D721Med (cell line): ENCODE measurements at places on chromosomes 1 and 21.
A peak's percentile ranks its signal among the peaks of the same experiment; 100 is the strongest.

- no peak for DNase-seq
These were observed 245.1 kb downstream of the PTBP2 start for GRCh38 chr1:96966536-96967138.

DNA sequence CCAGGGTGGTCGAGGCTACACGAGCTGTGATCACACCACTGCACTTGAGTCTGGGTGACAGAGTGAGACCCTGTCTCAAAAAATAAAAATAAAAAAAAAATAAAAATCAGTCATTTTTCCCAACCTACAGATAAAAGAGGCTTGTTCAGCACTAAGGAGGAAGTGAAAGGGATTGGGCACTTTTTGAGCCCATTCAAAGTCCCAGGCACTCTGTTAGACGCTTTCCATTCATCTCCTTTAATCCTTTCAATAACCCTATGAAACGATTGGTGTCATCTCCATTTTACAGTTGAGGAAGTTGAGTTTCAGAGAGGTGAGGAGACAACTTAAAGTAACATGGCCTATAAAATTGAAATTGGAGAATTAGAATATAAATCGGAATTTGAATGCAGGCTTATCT, 10.4 kb upstream of the AGO4 start:
- no peak for DNase-seq

GRCh38 chr1:27664291-27664690, 7.7 kb downstream of the IFI6 start:
- DNase-seq: no peak

- no peak for DNase-seq
These were observed 245.0 kb upstream of the OLFM3 start for GRCh38 chr1:102241431-102242338.

- DNase-seq: no peak
These were observed 55.2 kb downstream of the PRDM15 start for GRCh38 chr21:41823906-41824305.

GRCh38 chr1:61183471-61184039, 101.2 kb downstream of the NFIA start:
- no peak for DNase-seq

DNA sequence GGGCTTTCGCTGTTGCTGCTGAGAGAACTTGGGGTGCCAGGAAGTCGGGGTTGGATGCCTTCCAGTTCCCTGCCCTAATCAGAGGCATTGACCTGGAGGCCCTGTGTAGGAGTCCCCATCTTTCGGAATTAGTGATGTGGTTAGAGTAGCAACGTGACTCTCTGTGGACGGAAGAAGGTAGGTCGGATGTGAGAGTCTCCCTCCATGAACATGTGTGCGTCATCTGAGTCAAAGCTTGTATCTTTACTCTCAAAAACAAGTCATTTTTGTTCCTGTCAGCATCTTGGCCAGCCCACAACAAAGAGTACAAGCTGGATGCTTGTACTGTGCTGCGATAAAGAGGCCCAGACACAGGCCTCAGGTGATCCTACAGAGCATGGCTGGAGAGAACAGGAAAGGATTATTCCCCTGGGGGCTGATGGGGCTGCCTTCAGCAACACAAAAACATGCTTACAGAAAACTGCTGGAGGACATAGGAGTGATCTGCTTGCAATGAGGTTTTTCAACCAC, 31.0 kb upstream of the IL10 start:
- DNase-seq: no peak

DNA sequence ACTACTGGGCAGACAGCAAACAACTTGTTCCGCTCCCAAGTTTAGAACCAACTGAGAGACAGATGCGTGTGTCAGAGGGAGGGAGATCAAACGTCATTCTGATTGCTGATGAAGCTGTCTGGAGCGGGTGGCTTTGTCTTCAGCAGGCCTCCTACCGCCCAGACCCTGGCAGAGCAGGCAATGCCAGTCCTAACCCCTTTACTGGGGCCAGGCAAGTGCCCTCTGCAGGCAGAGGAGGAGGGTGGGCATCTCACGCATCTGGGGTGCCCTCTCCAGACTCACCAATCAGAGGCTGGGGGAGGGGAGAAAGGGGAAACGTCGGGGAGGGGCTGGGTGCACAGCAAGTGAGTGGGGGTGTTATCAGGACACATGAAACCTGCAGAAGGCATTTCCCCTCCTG, 126.6 kb downstream of the ACTL8 start:
- no peak for DNase-seq

- DNase-seq: no peak
These were observed 3.3 kb upstream of the EPHA2 start for GRCh38 chr1:16158993-16159831.

DNA sequence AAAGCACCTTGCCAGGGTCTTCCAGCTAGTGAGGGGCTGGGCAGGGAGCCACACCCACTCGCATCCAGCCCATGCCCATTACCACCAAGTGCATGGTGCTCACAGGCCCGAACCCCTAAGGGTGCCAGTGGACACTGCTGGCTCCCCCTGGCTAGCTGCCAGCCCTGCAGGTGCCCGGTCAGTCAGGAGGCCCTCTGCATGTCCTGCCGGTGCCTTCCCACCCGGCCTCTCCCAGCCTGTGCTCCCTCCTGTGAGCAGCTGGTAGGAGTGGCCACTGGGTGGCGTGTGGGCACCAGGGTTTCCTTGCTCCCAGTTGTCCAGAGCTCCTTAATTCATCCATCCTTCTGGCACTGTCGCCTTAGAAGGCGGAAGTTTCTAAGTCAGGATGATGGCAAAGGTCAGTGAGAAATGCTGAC, 33.4 kb downstream of the QSOX1 start:
- peak; percentile 94 for DNase-seq

DNA sequence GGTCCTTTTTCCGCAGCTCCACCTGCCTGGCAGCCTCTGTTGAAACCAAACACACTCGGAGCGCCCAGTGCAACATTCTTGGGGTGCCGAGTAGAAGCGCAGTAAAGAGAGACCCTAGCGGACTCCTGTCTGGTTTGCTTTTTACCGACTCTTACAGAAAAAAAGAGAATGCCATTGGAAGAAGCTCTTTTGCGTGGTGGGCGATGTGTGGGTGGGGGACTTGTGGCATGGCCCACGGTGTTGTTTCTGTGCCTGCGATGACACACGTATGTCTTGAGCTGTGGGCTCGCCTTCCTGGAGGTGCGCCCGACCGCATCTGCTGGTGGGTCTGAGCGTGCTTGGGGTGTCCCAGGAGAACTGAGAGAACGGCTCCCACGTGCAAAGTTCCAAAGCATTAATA, 7.3 kb upstream of the BARHL2 start:
- no peak for DNase-seq

GRCh38 chr1:82923931-82924330, 1075.0 kb downstream of the TTLL7 start:
- DNase-seq: no peak

GRCh38 chr1:243982447-243983018, 68.5 kb upstream of the ZBTB18 start:
- no peak for DNase-seq

- DNase-seq: no peak
These were observed 25.3 kb downstream of the ACTA1 start for GRCh38 chr1:229408458-229409037.

GRCh38 chr1:61184040-61184713, 101.8 kb downstream of the NFIA start:
- no peak for DNase-seq

- no peak for DNase-seq
These were observed 8.4 kb downstream of the SGIP1 start for GRCh38 chr1:66542314-66542713.

DNA sequence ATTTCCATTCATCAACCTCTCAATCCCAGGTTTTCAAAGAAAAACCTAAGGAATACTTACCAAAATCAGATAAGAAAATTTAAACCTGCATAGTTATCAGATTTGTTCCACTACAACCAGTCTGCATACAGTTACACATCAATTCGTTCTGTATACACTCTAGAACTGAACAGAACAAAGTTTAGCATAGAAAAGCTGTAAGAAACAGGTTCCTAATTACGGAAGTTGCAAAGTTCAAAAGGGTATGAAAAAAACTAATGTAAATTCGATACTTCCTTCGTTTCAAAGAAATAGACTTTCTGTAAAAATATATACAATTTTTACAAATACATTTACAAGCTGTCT, 3.1 kb downstream of the MCL1 start:
- no peak for DNase-seq

- DNase-seq: no peak
These were observed 9.1 kb upstream of the AK2 start for GRCh38 chr1:33045814-33046213.

DNA sequence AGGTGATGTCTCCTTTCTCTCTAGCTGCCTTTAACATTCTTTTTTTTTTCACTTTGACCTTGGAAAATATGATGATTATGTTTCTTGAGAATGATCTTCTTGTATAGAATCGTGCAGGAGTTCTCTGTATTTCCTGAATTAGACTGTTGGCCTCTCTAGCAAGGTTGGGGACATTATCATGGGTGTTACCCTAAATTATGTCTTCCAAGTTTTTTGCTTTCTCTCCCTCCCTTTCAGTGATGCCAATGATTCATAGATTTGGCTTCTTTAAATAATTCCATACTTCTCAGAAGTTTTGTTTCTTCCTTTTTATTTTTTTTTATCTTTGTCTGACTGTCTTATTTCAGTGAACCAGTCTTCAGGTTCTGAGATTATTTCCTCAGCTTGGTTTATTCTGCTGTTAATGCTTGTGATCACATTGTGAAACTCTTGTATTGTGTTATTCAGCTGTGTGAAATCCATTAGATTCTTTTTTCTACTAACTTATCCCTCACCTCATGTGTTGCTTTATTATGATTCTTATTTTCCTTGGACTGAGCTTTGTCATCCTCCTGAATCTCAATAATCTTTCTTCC, 268.4 kb upstream of the NRIP1 start:
- no peak for DNase-seq

DNA sequence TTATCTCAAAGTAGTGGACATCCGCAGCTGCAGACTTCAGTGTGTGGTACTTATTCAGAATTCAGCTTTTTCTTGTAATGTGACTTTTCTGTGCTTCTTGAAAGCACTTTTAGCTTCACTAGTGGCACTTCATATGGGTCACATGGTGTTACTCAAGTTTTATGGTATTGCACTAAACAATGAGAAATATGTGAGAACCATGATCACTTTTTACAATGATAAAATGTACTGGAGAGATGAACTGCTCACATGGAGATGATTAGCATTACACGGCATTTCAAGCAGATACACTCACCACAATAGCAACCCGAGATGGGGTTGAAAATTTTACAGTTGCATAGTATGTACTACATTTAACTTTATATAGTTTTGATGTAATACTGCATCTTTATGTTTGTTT, 40.1 kb upstream of the GPR52 start:
- no peak for DNase-seq

DNA sequence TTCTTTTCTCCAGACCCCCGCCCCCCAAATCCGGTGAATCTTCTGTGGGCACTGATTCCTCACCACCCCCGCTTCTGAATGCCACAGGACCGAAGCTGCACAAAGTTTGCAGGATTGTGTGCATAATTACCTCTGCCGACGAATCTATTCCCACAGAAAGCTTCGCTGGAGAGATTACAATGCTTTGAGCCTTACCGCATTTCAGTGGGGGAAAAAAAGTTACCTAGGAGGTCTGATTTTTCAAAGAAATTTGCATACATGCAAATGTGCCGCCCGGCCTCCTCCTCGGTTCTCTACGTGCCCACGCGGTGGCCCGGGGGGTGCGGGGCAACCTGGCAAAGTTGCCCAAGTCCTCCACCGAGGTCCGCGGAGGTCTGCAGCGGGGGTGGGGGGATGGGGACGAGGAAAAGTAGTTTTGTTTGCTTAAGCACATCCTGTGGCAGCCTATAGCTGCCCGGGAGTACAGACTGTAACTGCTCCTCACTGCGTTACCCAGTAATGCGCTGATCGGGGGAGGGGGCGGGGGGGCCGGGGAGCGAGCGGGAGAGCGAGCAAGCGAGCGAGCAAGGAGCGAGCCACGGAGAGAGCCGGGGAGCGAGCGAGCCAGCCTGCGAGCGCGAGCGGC, 563 bp upstream of the NFIA start:
- DNase-seq: no peak

DNA sequence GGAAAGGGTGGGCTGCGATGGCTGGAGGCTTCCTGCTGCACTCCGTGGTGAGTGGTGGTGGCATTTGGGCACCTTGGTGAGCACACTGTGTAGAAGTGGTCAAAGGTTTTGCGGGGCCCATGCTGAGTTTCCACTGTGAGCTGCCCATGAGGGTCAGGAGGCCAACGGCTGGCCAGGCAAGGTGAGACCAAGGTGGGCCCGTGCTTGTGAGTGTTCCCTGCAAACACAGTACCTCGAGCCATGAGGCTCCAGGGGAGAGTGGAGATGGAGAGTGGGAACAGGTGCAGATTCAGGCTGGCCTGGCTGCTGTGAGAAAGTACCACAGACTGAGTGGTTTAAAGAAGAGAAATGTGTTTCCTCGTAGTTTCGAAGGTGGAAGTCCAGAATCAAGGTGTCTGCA, 40.8 kb downstream of the AJAP1 start:
- DNase-seq: no peak

DNA sequence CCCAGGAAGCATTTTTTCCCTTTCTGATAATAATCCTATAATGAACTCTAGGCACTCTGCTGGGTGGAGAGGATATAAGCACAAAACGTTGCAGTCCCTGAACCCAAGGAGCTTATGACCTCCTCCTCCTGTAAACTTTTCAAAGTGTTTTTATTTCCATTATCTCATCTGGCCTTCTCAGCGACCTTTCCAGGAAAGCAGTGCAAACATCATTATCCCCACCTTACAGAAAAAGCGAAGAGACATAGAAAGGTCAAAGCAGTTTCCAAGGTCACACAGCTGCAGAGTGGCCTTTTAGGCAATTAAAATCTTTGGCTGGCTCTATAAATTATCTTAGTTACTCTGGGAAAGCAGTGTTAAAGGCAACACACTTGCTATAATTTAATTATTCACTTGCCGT, 63.8 kb downstream of the OLFML3 start:
- DNase-seq: no peak

DNA sequence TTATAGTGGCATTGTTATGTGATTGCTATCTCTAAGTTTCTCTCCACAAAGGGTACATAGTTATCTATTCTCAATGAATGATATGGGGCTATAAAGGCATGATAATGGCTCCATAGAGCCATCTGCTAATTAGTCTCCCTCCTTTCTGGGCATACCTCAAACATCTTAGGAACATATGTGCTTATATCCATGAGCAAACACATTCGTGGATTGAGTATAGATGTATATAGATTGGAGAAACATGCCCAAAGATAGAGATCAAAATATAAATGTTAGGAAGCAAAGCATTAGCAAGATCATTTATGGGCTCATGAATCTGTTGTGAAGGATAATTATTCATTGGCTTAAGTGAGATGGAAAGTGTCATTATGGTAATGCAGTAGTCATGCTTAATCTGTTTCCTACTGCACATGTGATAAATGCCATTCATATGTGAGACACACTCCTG, 155.8 kb upstream of the UBE2U start:
- no peak for DNase-seq

DNA sequence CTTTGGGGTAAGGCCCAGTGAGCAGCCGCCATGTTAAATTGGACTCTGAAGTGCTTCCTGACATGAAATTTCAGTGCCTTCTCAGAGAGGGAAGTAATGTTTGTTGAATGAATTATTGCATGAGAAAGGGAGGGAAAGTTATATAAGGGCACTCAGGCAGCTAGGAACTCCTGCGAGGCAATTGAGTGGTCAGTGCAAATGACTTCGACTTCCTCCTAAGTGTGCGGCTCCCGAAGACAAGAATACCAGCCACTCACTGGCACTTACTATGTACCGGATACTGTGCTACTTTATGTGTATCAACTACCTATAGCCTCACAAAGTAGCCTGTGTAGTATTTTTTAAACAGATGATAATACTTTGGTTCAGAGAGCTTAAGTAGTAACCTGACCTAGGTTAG, 52.5 kb downstream of the CNN3 start:
- DNase-seq: no peak
